ENCODE measurements at places on chromosomes 16 and 17.

- DNase-seq, result no peak
These were observed 161.2 kb downstream of the MRTFB start for GRCh38 chr16:14232106-14232864.

DNA sequence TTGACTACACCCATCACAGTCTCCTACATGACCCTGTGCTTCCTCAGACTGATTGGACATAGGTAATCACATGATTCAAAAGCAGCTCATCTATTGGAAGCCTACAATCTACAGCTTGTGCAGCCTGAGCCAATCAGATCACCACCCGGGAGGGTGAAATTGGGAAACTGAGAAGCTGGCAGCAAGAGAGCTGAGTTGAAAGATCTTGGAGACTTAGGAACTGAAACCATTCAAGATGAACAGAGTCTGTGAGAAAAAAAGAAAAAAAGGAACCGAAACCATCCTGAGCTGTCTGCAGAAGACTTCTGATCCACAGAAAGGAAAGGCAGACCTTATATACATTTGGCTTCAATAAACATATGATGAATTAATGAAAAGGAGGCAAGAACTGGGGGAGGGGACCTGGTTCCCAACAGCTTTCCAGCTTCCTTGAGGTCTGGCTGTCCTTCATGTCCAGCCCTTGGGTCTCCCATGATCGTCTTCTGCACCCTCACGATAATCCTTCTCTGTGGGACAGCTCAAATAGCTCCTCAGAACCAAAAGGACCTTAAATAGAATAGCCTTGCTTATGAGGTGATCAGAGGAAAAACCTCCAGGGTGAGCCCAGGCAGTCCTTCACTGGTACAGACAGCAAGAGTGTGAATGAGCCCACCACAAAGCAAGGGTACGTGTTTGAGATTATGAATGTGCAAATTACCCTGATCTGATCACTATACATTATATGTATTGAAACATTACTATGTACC lies 32.6 kb downstream of the PLXDC1 start:
- DNase-seq, result no peak

GRCh38 chr17:76983075-76983775 lies 115.0 kb downstream of the MGAT5B start:
- peak; percentile 62 for DNase-seq

DNA sequence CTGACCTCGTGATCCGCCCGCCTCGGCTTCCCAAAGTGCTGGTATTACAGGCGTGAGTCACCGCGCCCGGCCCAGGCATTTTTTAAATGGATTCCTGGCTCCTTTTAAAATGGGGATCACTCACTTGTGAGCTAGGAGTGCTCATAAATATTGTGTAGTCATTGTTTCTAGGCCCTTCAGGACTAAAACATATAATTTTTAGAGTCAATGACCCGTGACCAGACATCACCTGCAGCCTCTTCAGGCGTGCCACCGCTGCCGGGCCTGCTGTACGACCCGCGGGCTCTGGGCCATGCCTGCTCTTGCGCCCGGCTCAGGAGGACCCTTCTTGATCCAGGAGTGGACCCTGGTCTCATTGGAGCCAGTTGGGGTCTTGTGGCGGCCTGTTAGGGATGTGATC lies 30.8 kb downstream of the EFCAB5 start:
- peak; percentile 24 for DNase-seq

DNA sequence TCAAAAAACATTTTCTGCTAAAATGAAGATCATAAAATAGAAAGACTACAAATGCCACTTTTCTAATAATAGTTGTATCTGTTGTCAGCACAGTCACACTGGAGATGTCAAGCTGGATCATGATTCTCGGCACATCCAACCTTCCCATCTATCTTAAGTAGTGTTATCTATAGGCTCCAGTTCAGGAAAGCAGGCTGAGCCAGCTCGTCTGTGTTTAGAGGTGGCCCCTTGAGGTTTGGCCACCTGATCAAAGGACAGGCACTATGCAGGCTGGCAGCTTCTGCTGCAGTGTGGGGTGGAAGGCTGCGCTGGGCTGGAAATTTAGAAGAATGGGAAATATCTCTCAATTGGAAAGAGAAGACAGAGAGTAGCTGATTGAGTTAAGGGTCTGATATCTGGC lies 32.4 kb downstream of the SMYD4 start:
- no peak for DNase-seq

DNA sequence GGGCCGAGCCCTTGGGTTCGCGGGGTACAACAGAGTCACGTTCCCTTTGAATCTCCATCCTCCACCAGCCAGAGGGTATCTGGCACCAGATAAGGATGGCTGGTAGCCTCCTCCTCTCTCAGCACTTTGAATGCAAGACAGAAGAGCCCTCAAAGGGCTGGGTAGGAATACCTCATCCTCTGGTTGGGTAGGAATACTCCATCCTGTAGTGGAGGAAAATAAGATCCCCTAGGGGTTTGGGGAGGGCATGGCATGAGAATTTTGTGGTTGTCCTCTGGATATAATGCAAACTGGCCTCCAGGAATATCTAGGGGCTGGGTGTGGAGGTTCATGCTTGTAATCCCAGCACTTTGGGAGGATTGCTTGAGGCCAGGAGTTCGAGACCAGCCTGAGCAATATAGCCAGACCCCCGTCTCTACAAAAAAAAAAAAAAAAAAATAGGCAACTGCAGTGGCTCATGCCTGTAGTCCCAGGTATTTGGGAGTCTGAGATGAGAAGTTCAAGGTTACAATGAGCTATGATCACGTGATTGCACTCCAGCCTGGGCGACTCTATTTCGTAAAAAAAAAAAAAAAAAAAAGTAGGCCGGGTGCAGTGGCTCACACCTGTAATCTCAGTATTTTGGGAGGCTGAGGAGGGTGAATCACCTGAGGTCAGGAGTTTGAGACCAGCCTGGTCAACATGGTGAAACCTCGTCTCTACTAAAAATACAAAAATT lies 2.7 kb downstream of the IGFBP4 start:
- peak; percentile 30 for DNase-seq

DNA sequence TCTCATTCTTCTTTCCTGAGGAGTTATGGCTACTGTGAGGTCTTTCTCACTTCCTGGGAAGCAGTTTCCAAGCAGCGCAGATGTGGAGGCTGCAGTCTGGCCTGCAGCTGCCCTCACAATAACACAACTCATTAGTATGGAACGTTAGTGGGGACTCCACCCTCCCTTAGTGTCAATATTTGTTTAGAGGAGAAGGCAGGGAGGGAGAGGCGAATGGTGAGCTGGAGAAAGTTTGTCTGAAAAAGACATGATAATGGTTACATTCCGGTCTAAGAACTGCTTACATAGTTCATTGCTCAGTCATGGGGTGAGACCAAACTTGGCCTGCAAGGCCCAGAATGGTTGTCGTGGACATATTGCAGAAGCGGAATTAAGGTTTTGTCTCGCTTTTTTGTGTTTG lies 170.2 kb downstream of the HS3ST3B1 start:
- DNase-seq, result peak; percentile 82

DNA sequence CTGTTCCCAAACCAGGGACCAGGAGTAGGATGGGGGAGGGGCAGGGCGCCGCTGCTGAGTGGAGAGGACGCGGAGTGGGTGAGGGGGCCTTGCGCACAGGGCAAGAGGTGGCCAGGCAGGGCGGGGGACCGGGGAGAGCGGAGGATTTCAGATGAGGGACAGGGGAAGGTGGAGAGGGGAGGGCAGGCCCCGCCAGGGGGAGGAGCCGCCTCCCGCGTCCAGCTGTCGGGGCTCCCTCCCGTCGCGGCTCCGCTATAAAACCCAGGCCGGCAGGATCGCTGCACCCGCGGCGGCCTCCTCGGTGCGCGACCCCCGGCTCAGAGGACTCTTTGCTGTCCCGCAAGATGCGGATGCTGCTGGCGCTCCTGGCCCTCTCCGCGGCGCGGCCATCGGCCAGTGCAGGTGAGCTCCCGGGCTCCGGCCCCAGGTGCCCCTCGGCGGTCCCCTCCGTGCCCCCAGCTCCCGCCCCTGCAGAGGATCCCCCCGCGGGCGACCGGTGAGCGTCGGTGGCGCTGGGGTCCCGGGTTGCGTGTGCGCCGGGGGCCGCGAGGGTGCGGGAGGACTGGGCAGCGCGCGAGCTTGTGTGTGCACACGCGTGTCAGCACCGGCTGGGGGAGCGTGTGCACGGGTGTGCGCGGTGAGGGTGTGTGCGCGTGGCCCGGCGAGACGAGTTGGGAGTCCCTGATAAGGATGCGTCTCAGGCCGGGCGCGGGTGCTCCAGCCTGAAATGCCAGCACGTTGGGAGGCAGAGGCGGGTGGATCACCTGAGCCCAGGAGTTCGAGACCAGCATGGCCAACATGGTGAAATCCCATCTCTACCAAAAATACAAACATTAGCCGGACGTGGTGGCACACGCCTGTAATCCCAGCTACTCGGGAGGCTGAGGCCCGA lies at the start of gene CA4:
Gene CA4, plus strand, starts transcription at position 283 of the 892 bp plus-strand sequence. Its CDS starts 62 bp downstream, at position 345.
- DNase-seq, result peak; percentile 27

GRCh38 chr17:36507266-36507665 lies 20.8 kb downstream of the ZNHIT3 start:
- no peak for DNase-seq

All from NCI-H526 (cell line).